Neuronal stem cell (in vitro differentiated cells): ENCODE measurements at places on chromosomes 6 and 20.

- peak; percentile 3 for DNase-seq
Observed at GRCh38 chr6:100664274-100665040, 199.7 kb upstream of the SIM1 start.

DNA sequence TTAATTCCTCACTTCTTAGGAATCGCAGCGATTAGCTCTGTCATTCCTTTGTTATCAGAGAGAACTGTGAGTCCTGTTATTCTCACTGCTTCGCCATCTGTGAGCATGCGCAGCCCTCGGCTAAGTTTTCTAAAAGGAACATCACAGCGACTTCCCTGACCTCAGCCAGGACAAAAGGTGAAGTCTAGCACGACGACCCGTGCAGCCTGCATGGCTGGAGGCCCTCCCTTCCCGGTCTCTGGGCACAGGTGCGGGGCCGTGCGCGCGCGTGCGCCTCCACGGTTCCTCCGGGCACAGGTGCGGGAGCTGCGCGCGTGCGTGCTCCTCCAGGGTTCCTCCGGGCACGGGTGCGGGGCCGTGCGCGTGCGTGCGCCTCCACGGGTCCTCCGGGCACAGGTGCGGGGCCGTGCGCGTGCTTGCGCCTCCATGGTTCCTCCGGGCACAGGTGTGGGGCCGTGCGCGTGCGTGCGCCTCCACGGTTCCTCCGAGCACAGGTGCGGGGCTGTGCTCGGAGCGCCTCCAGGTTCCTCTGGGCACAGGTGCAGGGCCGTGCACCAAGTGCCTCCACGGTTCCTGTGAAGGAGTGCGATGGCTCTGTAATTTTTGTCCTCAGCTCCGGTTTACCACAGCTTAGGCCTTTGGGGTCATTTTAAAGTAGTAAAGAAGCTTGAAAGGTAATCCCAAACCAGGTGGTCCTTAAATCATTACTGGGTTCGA lies 212.3 kb downstream of the ERMARD start:
- DNase-seq: no peak

DNA sequence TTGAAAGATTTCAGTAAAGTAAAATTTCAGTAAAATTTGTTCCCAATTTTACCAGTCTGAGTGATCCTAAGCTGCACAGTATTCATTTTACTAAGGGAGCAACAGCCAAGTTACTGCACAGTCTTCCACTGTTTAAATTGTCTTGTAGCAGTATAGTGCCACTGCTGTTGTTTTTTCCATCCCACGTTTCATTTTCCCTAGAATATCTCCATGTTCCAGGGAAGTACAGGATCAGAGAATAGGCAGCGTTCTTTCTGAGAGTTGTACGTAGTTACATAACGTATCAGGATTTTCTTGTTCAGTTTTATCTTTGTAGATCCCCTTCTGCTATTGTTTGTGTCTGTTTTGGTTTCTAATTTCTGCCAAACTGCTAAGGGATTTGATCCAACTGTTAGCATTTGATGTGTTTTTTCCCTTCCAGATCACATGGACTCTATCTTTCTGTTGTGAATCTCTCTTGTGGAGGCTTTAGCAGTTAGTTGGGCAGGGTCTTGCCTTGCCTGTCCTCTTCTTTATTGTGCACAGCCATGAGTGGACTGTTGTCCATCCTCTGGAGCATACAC lies 38.4 kb downstream of the BCKDHB start:
- no peak for DNase-seq

GRCh38 chr6:47267301-47267700 lies 42.4 kb downstream of the TNFRSF21 start:
- DNase-seq: no peak

DNA sequence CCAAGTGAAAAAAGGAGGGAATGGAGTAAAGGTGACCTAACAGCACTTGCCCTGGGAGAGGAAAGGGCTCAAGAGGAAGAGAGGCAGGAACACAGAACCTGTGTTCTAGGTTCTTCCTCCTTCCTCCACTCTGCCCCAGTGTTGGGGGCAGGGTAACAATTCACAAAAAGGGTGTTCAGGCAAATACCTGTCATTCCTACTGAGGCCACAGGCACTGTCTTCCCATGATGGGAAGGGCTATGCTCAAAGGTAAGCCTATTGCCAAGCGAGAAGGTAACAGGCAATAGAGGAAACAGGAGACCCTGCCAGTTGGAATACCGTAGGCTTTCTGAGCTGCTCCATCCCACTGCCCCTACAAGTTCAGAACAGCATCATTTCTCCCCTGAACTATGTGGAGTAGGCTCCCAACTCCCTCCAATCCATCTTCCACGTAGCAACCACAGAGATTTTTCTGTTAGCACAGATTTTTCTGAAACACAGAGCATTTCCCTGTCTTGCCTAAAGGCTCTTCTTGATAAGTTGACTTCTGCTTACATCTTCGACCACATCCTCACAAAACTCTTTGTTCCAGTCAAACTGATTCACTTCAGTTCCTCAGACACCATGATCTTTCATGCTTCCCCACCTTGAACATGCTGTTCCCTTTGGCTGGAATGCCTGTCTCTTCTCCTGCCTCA lies 2.7 kb downstream of the AGPAT1 start:
- no peak for DNase-seq

- DNase-seq: no peak
Observed at GRCh38 chr20:49385465-49385864, 97.0 kb downstream of the KCNB1 start.

- peak; percentile 73 for DNase-seq
Observed at GRCh38 chr6:33768644-33769120, 20.2 kb downstream of the LEMD2 start.

DNA sequence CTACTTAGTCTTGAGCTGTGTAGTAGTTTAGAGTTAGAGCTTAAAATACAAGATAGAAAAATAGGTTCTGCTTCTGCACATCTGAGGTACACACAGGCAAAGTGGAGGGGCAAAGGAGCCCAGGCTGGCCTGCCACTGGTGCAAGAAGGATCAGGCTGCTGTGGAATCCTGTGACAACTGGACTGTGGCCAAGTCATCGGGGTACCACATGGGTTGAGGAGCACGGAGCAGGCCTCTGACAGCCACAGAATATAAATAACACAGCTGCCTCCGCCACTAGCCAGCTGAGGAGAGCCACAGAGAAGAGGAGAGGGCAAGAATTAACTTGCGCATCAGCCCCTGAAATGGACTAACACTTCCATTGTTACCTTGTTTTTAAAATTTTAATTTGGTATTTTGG lies 206.0 kb upstream of the MARCKS start:
- no peak for DNase-seq

DNA sequence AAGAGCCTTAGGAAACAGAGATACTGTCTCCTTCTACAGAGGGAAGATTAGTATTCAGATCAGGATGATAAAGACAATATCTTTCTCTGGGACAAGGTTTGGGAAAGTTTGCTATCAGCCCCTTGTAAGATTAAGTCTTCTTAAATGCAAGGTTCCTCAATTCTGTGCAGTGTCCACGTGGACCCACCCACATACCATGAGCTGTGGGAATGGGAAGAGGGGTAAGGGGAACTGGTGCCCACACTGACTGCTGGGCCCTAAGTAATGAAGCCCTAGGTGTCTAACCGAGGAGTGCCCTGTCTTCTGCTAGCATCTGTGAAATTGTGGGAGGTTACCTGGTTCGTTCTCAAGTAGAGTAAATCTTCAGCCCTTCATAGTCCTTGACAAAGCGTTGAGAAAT lies 5.8 kb upstream of the SSTR4 start:
- DNase-seq: no peak

GRCh38 chr20:44787299-44787698 lies 23.0 kb downstream of the RIMS4 start:
- no peak for DNase-seq

DNA sequence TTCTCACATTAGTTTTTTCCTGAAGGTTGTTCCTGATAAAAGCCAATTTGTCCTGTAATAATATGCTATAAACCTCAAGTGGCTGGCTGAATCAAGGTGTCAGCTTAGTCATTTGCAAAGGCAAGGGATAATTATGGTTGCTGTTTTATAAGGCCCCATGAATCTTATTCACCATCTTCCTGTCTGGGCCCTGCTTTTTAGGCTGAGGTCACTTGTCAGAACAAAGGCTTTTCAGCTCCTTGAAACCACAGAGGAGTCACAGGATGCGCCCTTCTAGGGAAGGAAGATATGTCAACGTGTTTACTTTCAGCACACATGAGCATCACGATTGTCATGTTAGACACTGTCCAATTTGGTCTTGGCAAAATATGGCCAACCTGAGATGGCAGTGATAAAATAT lies 64.8 kb upstream of the NAA20 start:
- no peak for DNase-seq

DNA sequence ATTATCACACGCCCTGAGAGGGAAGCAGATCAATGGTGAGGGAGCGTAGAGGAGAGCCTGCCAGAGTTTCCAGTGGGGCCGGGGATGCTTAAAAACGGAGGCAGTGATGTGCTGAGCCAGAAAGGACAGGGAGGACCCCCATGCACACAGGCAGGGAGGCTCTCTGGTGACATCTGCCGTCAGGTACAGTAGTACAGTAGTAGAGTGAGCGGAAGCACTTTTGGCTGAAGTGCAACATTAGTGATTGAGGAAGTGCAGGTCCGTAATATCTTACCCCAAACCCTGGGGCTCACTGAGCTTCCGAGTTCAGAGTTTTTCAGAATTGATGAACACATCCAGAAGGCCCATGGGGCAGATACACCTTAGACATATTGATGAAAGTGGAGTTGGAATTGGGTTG lies 42.1 kb downstream of the GFRA4 start:
- DNase-seq: no peak

DNA sequence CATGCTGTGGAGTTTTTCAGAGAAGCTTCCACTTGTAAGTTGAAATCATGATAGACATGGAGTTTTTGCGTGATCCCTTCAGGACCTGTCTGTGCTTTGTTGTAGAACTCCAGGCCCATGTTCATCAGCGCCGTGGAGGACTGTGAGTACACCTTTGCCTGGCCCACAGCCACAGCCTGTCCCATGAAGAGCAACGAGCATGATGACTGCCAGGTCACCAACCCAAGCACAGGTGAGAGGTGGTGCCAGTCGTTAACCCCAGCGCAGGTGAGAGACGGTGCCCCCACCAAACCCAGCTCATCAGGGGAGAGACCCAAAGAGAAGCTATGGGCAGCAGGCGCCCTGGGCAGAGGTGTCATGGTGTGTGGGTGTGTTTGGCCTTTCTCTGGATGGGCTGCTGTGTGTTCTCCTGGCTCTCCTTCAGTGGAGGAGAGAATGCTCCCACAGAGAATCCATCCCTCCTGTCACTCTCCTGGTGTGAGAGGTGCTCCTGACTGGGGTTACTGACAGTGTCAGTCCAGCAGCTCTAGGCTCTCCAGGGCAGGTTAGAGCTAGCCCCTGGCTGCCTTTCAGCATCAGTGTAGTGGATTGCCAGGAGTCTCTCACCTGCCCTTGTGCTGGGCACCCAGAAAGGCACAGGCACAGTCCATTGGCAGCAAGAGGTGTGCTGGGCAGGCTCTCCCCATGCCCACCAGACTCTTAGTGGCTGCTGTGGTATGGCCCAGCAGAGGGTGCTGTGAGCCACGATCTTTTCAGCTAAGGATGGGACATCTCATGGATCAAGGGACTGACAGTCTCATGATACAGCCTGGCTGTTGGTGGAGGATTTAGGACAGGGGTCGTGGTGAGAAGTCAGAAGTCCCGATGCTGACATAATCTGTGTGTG lies 49.6 kb upstream of the SLC22A1 start:
- DNase-seq: no peak

DNA sequence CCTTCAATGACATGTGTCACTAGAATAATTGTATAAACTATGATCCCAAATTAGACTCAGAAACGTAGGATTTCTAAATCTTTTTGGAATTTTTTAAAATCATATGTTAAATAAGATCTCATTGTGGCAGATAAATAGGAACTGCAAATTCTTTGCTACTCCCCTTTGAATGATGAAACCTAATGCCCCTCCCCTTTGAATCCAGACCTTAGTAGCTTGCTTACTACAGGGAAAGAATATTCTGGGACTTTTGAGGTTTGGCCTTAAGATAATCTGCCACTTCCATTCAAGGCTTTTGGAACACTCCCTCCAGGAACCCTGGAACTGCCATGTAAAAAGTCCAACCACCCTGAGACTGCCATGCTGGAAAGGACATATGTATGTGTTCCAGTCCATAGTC lies 7.1 kb downstream of the TDP2 start:
- no peak for DNase-seq

- DNase-seq: no peak
Observed at GRCh38 chr20:51366155-51366886, 176.2 kb downstream of the NFATC2 start.

GRCh38 chr6:52013035-52013434 lies 74.4 kb downstream of the PKHD1 start:
- DNase-seq: no peak

GRCh38 chr6:131924881-131925474 lies 26.2 kb downstream of the CCN2 start:
- DNase-seq: peak; percentile 35

- no peak for DNase-seq
Observed at GRCh38 chr20:62258499-62259293, 20.4 kb downstream of the OSBPL2 start.

- DNase-seq: no peak
Observed at GRCh38 chr6:133945158-133945557, 7.9 kb upstream of the TBPL1 start.

DNA sequence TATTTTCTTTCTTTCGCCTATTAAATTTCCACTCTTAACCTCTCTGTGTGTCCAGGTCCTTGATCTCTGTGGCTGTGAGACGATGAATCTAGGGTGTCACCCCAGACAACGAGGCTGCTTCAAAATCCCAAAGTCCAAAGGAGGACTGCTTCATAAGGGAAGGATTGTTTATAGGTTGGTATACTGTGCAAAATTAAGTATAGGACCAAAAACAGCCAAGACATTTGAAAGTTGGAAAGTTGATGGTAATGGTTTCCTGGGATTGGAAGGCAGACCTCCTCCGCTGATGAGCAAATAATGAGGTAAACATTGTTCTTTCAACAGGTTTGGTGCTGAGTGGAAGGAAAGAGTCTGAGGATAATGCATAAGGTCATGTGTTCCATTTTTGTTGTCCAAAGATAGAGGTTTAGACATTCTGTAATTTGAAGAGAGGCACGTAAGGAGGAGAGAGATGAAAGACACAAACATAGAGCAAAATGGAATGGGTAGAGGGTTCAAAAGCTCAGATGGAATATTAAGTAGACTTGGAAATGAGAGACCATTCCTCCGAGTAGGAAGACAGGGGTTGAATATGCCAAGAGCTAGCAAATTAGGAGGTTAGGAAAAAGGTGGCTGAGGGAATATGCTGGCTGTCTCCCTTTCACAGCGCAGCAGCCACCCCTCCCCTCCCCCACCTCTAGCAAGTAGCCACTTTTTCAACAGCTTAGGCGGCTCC lies 24.8 kb downstream of the ZNF311 start:
- no peak for DNase-seq

- no peak for DNase-seq
Observed at GRCh38 chr6:38051819-38052434, 232.4 kb downstream of the ZFAND3 start.

DNA sequence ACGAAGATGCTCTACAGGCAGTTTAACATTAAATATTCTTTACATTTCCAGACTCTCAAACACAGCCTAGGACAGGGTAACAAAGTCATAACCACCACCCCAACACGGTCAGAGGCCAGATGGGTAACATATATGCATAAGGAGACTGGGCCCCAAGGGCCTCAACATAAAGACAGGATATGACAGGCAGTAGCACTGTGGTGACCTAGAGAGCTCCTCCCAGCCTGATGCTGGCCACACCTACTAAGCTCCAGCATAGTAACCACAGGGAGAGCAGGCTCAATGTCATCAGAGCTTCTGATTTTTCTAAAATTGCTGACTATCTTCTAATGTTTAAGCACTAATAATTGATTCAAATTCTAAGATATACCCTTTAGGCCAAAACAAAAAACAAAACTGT lies 21.7 kb downstream of the SMLR1 start:
- no peak for DNase-seq
